HT1080 (cell line): ENCODE measurements at places on chromosomes 2 and 18. TPM values are rescaled to one million over a fixed set of nuclear protein-coding genes. Genes with fewer than 3 reads are reported as not detected.

The DSC2 gene
- total RNA-seq = 0.98 and 1.2 TPM in 2 replicates

The PROM2 gene
- not detected in 2 replicates for total RNA-seq

The LPIN1 gene
- total RNA-seq = 38.3 and 38.5 TPM in 2 replicates

The SCYGR3 gene
- not detected in 2 replicates for total RNA-seq

The GAREM2 gene
- total RNA-seq = 1.5 and 2.3 TPM in 2 replicates

The STEAP3 gene
- total RNA-seq = 67.8 and 87.6 TPM in 2 replicates

The UGT1A3 gene
- not detected in 2 replicates for total RNA-seq

The REG3G gene
- total RNA-seq = 0.23 TPM in 1 of 2 replicates, not detected in the other

The DOK6 gene
- 0.07 and 0.18 TPM in 2 replicates for total RNA-seq

The ANTXR1 gene
- 32.8 and 40.4 TPM in 2 replicates for total RNA-seq

DNA sequence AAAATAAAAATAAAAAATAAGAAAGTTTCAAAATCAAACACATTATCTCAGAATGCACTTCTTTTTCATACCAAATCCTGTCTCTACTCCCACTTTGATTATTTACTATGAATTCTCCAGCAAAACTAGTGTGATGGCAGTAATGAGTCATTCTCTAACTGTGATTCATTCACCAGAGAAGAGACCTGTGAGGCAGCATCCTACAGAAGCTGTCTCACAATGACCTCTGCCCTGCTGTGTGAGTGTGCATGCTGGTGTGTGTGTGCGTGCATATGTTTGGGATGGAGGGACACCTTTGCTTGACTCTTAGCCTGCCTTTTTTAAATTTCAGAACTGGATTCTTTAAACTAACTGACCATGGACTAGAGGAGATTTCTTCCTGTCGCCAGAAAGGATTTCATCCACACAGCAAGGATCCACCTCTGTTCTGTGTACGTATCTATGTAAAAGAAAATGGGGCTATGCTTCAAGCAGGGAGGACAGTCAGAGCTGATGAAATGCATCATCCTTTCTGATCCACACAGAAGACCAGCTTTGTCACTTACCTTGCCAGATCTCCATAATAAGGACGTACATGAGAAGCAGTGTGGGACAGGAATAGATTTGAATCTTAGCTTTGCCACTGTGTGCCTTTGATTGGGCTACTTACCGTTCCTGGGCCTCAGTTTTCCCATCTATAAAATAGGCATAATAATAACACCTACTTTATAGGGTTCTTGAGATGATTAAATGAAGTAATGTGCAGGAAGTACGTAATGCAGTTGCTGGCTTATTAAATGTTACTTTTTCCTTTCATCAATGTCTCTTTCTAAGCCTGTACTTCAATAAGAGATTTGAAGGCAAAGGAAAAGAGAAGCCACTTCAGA lies 31.2 kb downstream of the STAMBP start:
- peak; percentile 93 for DNase-seq

- no peak for DNase-seq
Measured at GRCh38 chr2:143807671-143808070, 678.5 kb downstream of the ARHGAP15 start.

DNA sequence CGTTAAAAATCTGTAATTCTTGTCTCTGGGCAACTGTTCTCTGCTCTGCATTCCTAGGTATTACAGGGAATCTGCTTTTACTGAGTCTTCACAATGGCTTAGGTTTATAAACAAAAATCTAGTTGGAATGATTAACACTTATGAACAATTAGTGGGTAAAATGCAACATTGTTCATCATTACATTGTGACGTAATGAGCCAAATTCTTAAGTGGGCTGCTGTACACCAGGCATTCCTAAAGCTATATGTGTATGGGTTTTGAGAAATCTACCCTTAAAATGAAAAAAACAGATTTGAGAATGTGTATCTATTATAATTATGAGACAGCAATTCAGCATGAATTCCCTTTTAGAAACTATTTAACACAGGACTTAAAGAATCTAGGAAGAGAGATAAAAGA lies 41.5 kb upstream of the ERBB4 start:
- DNase-seq = no peak

DNA sequence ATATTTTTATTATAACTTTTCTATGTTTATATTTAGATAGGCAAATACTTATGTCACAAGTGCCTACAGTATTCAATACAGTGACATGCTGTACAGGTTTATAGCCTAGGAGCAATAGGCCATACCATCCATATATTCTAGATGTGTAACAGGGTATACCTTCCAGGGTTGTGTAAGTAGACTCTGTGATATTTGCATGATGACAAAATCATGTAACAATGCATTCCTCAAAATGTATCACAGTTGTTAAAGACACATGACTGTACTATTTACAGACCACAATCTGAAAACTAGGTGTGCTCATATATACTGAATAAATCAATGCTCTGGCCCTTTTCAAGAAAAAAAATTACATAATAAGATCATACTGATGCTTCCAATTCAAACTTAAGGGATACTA lies 433.2 kb upstream of the RGPD4 start:
- DNase-seq = no peak

DNA sequence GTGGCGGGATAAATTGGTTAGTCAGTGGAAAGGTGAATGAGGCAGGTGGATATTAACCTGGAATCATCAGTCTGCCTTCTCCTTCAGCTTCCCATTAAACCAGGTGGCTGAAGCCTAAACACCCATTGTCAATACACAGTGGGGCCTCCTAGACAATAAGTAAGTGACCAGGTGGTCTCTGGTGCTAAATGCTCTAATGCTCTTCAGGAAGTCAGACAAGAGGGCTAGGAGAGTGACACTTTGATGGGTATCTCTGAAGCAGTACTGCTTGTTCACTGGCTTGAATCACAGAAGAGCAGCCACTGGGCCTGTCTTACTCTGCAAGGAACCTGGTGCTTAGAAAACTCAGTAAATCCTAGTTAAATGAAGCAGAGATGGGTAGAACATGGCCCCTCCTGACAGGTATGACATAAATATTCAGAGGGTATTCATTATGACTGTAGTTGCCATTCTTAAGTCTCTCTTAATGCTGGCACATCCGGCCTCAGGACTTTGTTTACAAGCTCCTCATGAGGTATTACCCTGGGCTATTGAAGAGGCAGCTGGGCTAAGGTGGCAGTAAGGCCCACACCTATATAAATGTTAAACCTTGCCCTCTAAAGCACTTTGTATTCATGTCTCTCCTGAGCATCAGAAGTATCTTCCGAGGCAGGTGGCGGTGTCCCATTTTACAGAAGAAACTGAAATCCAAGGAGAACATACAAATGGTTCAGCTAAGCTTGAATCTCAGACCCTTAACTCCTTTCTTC lies 104.9 kb downstream of the NCK2 start:
- no peak for DNase-seq

- DNase-seq = peak; percentile 58
Measured at GRCh38 chr2:16973586-16974286, 308.1 kb upstream of the CYRIA start.

- no peak for DNase-seq
Measured at GRCh38 chr2:165185633-165186032, 18.2 kb downstream of the SCN3A start.

- no peak for DNase-seq
Measured at GRCh38 chr2:196427986-196428634, 211.4 kb upstream of the CCDC150 start.

DNA sequence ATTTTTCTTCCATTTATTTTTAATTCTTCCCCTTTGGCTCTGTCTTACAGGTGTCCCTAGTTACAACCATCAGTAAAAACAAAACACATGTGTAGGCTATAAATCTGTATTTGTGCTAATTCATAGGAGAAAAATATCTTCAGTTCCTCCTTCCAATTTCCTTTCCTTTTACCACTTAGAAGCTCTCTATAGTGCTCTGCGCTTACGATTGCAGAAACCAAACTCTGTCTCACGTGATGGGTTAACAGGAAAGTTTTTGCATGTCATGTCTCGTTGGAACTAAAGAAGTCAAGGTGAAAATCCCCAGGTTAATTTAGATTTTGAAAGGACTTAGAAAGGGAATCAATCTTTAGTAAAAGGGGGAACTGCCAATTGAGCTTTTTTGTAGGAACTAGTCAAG lies 1390.5 kb upstream of the ZEB2 start:
- DNase-seq = no peak

DNA sequence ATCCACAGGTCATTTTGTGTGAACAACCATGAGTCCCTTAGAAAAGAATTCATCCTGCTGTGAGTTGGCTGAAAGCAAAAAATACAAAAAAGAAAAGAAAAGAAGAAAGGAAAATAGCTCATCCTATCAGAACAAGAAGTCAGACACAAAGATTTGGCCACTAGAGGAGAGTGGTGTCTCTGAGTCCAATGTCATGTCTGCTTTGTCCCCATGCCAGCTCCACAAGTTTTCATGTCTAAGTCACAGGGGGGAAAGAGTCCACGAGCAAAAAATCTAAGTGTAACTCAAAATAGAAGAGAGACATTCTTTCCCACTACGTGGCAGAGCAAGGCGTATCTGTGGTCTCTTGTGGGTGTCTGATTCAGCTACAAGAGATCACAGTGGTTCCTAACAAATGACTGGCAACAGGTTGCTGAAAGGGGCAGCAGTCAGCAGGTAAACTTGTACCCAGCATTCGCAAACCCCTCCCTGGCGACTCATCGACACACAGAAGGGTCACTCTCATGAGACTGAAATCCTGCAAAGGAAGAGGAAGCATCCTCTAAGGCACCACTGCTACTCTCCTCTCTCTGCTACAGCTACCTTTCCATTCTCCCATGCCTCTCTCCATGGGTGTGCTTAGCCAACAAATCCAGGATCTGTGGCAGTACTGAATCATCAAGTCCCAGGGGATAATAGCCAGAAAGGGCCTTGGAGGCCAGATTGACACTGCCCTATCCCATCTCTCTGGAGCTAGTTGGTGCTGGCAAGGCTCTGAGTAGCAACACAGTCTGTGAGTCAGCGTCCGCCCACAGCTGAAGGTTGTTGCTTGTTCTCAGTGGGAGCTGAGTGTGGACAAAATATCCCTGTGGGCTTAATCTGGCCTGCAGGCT lies 123.0 kb upstream of the SLC39A10 start:
- DNase-seq = peak; percentile 86

DNA sequence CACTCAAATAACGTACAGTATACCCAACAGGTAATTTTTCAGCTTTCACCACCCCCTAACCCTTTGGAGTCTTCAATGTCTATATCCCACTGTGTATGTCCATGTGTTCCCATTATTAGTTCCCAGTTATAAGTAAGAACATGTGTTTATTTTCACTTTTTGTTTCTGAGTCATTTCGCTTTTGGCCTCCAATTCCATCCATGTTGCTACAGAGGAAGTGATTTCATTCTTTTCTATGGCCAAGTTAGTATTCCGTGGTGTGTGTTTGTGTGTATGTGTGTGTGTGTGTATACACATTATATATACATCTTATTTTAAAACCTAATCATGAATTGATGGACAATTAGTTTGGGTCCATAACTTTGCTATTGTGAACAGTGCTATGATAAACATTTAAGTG lies 464.4 kb downstream of the CMPK2 start:
- DNase-seq = peak; percentile 4
